ENCODE measurements at places on chromosomes 7 and 10.

DNA sequence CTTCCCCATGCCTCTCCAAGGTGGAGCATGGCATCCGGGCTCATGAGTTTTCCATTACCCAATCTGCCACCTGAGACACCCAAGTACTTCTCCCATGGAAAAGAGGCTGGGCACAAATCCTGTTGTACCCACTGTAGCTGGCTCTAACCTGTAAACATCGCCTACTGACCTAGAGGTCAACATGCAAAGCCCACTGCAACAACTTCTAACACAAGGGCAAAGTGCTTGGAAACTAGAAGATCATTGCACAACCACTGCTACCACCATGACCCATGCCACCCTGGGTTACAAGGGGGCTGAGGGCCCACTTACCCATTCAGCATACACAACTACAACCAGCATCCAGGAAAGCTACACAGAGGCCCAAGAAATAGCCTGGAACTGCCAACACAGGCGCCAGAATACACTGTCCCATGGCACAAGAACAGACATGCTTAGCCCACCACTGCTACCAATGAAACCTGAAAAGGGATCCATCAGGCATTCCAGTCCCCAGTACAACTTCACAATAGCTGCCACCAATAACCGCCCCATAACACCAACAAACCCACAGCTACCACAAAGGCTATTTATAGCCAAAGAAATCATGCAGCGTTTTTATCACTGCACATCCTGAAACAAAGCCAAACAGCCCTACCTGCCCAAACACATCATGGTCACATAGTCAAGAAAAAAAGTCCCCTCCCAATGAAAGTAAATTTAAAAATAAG, 63.4 kb downstream of the RNF32 start:
- DNase-seq, result no peak

DNA sequence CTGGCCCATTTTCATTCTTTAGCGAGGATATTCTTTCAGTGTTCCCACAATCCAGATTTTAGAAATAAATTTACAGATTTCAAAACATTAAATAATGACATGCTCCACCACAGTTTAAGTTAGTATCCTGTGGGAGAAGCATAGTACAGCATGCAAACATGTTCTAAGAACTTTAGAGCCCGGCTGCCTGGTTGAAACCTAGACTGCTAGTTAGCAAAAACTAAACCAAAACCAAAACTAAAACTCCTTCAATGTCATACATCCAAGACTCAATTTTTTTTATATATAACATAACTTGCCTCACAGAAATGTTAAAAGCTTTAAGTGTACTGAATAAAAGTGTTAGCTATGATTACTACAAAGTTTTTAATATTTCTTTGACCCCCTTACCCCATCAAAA, 17.0 kb downstream of the TRA2A start:
- no peak for DNase-seq

DNA sequence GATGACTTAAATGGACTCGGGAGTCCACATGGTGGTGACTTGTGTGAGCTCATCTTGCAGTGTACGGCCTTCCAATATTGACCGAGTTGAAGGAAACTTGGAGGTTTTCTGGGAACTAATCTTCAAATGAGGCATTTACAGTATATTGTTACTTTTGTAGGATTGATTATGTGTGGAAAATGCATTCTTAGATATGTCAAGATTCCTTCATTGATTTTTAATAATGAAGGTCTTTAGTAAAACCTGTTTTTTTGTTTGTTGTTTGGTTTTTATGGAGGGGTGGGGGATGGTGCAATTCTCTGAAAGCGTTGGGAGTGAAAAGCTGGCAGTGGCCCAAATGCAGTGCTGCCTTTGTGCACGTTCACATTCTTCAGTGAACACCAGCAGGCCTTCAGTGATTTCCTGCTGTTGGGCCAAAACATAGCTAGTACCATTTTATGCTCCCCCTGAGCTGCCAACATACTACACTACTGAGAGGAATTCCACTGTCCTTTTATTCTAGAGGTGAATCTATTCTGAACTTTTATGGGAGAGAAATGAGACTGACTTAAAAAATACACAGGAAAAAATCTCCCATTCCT, 50.4 kb downstream of the CCNY start:
- peak; percentile 36 for DNase-seq

DNA sequence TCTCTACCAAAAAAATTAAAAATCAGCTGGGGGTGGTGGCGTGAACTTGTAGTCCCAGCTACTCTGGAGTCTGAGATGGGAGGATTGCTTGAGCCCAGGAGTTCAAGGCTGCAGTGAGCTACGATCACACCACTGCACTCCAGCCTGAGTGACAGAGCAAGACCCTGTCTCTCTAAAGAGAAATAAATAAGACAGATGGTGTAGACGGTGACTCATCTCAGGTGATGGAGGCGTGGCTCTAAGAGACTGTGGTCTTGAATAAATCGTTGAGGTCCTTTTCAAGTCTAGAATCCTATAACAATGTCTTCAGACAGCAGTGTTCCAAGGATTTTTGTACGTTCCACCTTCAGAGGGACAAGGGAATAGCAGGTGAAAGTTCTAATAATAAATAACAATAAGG, 53.8 kb upstream of the PFKFB3 start:
- no peak for DNase-seq
